OCI-LY7 (cell line): ENCODE measurements at places on chromosomes 11 and 22.

GRCh38 chr11:66866511-66866986 is 9.7 kb downstream of the LRFN4 start:
- no peak for DNase-seq

DNA sequence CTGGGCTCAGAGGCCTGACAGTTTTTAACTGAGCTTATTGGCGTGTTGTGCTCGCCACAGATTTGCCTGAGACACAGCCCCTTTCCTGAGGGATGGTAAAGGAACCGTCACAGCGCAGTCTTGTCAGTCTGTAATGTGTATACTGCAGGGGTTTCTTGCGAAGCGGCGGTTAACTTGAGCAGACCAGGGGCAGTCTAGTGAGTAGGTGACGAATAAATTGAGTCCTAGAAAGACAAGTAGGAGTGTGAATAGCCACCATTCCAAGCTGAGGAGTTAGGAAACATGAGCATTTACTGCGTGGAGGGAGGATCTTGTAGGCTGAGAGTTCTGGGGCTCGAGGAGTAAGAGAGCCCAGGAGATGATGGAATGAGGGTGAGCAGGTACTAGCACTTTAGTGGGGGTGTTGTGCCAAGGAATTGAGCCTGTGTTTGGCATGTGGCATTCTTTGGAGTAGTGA is 1.4 kb downstream of the MED15 start:
- DNase-seq = peak; percentile 26

GRCh38 chr11:117647872-117648271 is 149.1 kb downstream of the DSCAML1 start:
- no peak for DNase-seq

DNA sequence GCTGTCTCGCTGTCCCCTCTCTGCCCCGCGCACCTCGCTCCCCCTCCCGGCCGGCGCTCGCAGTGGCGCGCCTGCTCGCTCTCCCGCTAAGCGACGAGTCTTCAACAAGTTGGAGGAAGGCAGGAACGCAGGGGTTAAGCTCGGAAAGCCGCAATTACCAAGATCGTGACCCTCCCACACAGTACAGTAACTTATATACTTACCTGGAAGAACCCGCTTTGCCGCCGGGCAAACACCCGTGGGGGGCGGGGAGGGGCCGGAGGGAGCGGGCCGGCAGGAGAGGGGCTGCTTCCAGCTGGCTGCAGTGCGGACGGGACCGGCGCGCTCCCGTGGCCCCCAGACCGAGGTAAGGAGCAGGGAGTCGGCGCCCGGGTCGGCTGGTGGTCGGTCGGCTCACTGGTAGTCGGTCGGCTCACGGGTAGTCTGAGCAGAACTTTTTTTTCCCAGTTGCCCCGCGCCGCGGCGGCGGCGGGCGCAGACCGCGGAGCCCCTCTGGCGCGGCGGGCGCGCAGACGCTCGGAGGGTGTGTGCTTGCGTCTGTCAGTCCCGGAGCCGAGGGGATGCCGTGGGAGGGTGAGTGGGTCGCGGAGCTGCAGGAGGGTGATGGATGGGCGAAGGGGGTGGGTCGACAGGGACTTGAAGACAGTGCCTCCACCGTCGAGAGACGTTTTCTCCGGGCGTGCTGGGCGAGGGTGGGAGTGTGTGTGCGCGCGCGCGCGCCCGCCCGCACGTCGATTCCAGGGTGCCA is 101.2 kb upstream of the HSD17B12 start:
- peak; percentile 35 for DNase-seq

DNA sequence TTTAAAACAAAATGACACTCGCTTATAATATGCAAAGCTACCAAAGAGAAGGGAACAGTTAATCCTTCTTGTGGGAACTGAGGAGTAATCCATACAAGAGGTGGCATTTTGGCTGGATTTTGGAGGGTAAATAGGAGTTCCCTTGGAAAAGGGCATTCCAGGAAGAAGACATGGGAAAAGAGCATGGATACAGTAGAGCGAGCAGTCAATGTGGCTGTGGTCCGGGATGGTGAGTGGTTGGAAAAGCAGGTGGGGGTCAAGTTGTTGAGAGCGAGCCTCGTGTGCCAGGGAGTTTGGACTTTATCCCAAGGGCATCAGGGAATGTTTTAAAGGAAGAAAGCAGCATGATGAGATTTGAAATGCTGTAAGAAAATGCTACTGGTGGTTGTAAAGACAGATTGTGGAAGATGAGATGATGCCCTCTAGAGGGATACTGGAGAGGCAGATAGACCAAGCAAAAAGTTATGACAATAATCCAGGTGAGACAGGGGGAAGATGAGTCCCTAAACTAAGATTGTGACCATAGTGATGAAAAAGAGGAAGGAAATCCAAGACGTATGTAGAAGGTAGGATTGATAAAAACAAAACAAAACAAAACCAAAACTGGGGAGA is 3.8 kb upstream of the MMP7 start:
- peak; percentile 28 for DNase-seq

DNA sequence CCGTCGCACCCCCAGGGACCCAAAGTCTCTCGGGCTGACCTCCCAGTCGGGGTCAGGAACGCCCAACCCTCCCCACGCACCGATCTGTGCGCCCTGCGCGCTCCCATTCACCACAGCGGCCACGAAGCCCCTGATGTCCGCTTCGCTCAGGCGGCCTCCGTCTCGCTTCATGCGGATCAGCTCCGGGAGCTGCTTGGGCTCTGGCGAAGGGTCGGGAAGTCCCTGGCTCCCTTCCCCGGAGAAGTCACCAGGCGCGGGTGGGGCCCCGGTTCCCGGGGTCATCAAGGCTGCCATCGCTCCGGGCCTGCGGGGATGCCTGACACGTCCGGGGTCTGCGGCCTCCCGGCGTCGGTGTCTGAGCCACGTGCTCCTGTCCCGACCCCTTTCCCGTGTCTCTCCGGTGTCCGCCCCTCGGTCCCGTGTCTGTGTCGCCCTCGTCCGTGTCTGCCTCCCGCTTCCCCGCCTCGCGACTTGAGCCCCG is 356 bp downstream of the TYMP start:
- DNase-seq = no peak

- DNase-seq = no peak
Observed at GRCh38 chr11:104095791-104096190, 59.4 kb downstream of the DDI1 start.

DNA sequence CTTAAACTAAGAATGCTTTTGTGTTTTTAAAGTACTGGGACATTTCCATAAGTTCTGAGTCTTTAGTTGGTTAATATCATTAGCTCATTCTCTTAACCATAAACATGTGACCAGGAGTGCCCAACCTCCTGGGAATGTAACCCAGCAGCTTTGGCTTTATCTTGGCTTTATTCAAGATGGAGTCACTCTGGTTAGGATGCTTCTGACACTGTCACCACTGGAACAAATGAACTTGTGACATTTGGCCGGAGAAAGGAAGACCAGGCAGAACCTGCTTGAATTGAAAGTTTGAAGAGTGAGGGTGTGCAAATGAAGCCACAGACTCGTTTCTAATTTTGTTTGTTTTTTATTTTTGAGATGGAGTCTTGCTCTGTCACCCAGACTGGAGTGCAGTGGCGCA is 54.6 kb downstream of the OSBP2 start:
- no peak for DNase-seq

DNA sequence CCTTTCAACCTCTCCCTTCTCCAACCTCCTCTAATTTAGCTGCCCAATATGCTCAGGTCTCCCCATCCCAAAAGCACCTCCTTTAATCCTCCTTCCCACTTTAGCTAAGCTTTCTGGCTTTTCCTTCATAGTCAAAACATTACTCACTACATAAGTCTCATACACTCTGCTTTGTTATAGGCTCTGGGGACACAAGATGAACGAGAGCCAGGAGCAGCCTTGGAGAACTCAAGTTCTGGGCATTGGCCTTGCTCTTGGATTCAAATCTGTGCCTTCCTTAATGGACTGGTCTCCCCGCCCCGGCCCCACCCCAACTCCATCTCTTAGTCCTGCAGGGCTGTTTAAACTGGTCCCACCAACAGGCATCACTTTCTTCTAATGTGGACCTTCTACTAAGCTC is 11.4 kb upstream of the HPX start:
- no peak for DNase-seq
